ENCODE measurements at places on chromosomes 6 and 20.

DNA sequence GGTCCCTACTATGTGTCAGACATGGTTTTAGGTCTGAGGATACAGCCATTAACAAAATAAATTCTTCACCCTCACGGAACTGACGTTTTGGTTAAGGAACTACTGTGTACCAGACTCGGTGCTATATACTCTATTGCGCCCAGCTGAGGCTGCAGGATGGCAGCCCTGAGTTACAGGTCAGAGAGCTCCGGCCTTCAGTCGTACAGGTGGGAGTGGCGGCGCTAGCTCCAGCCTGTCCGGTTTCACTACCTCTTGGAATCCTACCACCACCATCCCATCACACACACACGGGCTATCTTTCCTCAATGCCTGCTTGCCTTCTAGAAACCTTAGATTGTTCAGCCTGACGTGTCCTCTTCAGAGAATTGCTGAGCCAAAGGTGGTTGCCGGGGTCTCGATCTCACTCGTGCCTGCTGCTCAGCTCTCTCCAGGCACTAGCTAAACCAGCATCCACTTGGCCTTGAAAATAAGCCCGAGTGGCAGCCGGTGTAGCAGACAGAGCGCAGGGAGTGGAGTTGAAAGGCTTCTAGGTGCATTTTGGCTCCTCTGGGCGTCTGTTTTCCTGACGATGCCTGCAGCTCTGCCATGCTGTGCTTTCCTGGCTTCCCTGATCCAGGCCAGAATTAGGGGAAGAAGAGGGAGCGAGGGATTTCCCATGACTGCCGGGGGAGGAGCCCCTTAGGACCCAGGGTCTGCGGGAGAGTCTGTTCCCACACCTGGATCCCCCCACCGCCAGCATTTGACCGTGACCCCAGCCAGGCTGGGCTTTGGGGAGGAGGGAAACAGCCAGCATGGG, 1.1 kb upstream of the TCF15 start:
- H3K4me3 ChIP-seq: no peak overlapping the region
- H3K27me3 ChIP-seq: peaks cover 53% of the 10 kb centered on the region
- H3K4me1 ChIP-seq: peaks cover 10% of the 10 kb centered on the region

- peaks cover 71% of the 10 kb centered on the region for H3K36me3 ChIP-seq
- H3K4me1 ChIP-seq: peaks cover 87% of the 10 kb centered on the region
- no peaks in the 10 kb centered on the region for H3K27me3 ChIP-seq
Observed at GRCh38 chr20:51487076-51487475, 55.4 kb downstream of the NFATC2 start.

DNA sequence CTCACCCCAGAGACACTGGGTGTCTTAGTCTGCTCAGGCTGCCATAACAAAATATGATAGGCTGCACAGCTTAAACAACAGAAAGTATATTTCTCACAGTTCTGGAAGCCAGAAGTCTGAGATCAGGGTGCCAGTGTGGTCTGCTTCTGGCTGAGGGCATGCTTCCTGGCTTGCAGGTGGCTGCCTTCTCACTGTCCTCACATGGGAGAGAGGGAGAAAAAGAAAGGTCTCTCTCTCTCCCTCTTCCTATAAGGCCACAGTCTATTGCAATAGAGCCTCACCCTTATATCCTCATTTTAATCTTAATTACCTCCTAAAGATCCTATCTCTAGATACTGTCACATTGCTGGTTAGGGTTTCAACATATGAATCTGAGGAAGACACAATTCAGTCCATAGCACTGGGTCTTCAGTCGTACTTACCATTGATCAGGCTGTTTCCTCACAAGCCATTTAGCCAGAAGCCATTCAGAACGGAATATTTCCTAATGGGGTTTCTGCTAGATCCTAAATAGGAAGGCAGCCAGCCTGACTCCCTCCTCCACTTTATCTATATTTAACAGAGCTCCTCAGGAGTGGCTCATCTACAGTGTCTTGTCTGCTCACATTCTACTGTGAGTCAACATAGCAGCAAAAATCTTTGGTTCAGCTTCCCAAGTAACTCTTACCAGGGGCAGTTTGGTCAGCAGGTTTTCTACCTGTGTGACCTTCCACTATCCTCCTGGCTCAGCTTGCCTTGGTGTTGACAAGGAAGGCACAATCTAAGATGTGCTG, 42.2 kb downstream of the CD164 start:
- no peak overlapping the region for H3K4me3 ChIP-seq
- no peak overlapping the region for H3K27ac ChIP-seq
- no peaks in the 10 kb centered on the region for H3K27me3 ChIP-seq
- DNase-seq: no peak

GRCh38 chr6:169763308-169763707, 11.9 kb downstream of the ERMARD start:
- H3K27ac ChIP-seq: no peak overlapping the region
- no peaks in the 10 kb centered on the region for H3K4me1 ChIP-seq
- no peak for DNase-seq
- no peaks in the 10 kb centered on the region for H3K27me3 ChIP-seq
- H3K36me3 ChIP-seq: peaks cover 53% of the 10 kb centered on the region

DNA sequence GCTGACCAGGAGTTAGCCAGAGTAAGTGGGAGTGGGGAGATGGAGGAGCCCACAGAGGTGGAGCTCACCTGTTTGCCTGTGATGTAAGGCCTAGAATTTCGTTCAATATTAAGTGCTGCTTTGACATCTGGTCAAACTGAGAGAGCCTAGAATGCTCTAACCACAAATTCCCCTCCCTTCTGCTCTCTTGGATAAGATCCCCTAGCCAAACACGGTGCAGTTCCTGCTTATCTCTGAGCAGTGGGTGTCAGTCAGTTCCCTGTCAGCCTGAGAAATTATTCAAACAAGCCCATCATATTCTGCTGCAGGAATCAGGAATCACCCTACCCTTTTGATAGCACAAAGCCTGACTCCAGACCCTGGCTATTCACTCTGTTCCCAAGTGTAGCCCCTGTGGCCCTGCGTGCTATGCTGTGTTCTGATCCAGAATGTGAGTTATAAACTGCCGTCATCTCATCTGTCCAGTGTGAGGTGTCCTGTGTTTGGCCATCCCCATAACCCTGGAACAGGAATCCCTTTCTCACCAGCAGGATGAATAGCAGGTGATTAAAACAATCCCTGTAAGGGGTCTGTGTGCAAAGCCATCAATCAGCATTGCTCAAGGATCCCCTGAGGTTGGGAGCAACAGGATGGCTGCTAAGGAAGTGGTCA, 31.8 kb upstream of the ZNF133 start:
- no peak for DNase-seq
- no peak overlapping the region for H3K27ac ChIP-seq
- no peak overlapping the region for H3K4me3 ChIP-seq
- no peaks in the 10 kb centered on the region for H3K27me3 ChIP-seq
- H3K4me1 ChIP-seq: no peaks in the 10 kb centered on the region

DNA sequence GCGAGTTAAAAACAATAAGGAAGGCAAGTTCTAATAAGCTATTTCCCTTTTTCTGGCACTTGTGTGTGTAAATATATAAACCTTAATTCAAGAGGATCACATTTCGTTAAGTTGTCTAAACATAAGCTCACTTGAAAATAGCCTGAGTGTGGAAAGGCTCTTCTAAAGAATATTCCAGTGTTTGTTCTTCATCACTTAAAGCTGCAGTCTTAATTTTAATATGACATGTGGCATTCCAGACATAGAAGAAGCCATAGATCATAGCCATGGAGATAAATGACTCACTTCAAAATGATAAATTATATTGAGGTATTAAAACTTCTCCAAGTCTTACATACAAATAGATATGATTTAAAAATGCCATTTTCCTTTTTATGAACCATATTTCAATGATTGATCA, 42.1 kb downstream of the IYD start:
- H3K27ac ChIP-seq: no peak overlapping the region
- no peaks in the 10 kb centered on the region for H3K36me3 ChIP-seq
- DNase-seq: no peak
- no peak overlapping the region for H3K4me3 ChIP-seq

DNA sequence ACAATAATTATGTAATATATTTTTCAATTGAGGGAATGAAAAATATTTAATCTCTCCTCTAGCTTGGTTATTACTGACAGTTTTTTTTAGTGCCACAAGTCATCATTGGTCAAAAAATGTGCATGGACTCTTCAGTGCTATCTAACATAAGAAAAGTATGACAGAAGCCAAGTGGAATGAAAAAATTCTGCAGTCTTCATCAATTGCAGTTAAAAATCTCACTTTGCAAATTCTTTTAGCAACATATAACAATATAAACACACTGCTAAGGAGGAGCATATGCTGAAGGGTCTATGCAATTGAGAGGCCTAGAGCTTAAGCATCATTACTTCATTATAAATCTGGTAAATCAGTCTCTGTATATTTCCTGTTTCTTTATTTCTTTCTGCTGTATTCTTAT, 175.1 kb downstream of the ARHGAP18 start:
- no peaks in the 10 kb centered on the region for H3K4me1 ChIP-seq
- no peak overlapping the region for H3K27ac ChIP-seq
- H3K27me3 ChIP-seq: no peaks in the 10 kb centered on the region
- no peak overlapping the region for H3K4me3 ChIP-seq
- no peaks in the 10 kb centered on the region for H3K36me3 ChIP-seq

GRCh38 chr6:53611342-53611741, 54.2 kb downstream of the KLHL31 start:
- peaks cover 8% of the 10 kb centered on the region for H3K4me1 ChIP-seq
- no peak overlapping the region for H3K4me3 ChIP-seq
- H3K27me3 ChIP-seq: peaks cover 4% of the 10 kb centered on the region
- no peak for DNase-seq
- no peak overlapping the region for H3K27ac ChIP-seq

- peaks cover 5% of the 10 kb centered on the region for H3K36me3 ChIP-seq
- no peak overlapping the region for H3K27ac ChIP-seq
- H3K27me3 ChIP-seq: peaks cover 37% of the 10 kb centered on the region
- no peak for DNase-seq
- H3K4me3 ChIP-seq: no peak overlapping the region
Observed at GRCh38 chr6:2528156-2528555, 222.6 kb downstream of the MYLK4 start.

- peaks cover 2% of the 10 kb centered on the region for H3K27me3 ChIP-seq
- no peaks in the 10 kb centered on the region for H3K4me1 ChIP-seq
- H3K27ac ChIP-seq: no peak overlapping the region
- no peaks in the 10 kb centered on the region for H3K36me3 ChIP-seq
- DNase-seq: no peak
Observed at GRCh38 chr6:96794980-96795379, 42.3 kb downstream of the GPR63 start.
